Camera-type eye (tissue), 1 donor: ENCODE measurements at places on chromosomes 1 and 21. TPM values are rescaled to one million over a fixed set of nuclear protein-coding genes. Genes with fewer than 3 reads are reported as not detected.

Gene RER1
- 62.9 TPM for total RNA-seq

Gene SPATA21
- not detected for total RNA-seq

Gene C1QC
- total RNA-seq: 18.2 TPM

Gene ERRFI1
- total RNA-seq: 40.9 TPM

Gene VPS45
- 83.2 TPM for total RNA-seq

Gene OR2AK2
- not detected for total RNA-seq

Gene OR10Z1
- not detected for total RNA-seq

Gene SRP9
- 461 TPM for total RNA-seq

Gene UTS2
- total RNA-seq: not detected

Gene RC3H1
- total RNA-seq: 40.2 TPM

Gene KRTAP12-1
- not detected for total RNA-seq

Gene LDLRAP1
- total RNA-seq: 7.0 TPM

Gene GSTM1
- not detected for total RNA-seq

Gene MAP10
- total RNA-seq: 4.6 TPM

Gene E2F2
- total RNA-seq: 4.2 TPM

Gene SLC6A17
- total RNA-seq: 60.0 TPM

Gene TFF2
- not detected for total RNA-seq

Gene B4GALT2
- total RNA-seq: 33.9 TPM

Gene ALX3
- 2.5 TPM for total RNA-seq

Gene USP25
- total RNA-seq: 65.0 TPM

Gene PADI4
- 3.0 TPM for total RNA-seq

Gene TNFRSF8
- not detected for total RNA-seq

Gene EFNA1
- total RNA-seq: 26.9 TPM

Gene PDC
- 285 TPM for total RNA-seq

Gene ACTRT2
- not detected for total RNA-seq

Gene TRIM17
- total RNA-seq: 3.5 TPM

Gene TMEM240
- total RNA-seq: 12.0 TPM

Gene OR14K1
- not detected for total RNA-seq
